ENCODE measurements at places on chromosomes 1 and 21. TPM values are rescaled to one million over a fixed set of nuclear protein-coding genes. Genes with fewer than 3 reads are reported as not detected.

- DNase-seq, result no peak
These were observed 186.4 kb downstream of the ZBTB18 start for GRCh38 chr1:244237445-244237844.

AMY2A gene
- total RNA-seq, result not detected

GRCh38 chr1:163697137-163697536 lies 375.4 kb downstream of the NUF2 start:
- DNase-seq, result no peak

DNA sequence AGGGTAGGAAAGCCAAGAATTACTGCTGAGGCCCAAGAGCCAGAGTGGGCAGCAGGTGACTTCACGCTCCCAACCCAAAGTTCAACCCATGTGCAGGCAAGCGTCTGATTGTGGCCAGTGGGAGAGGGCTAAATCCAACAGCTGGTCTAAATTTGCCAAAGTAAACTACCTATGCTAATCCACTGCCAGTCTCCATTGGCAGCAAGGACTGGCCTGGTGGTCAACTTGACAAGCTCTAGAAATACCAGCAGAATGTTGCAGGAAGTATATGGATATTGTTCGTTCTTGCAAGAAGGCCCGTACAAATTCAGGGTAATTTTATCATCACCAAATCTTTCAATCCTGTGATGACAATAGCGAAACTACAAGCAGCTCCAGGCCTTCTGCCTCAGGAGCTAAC lies 1.5 kb downstream of the TMEM63A start:
- DNase-seq, result no peak

DNA sequence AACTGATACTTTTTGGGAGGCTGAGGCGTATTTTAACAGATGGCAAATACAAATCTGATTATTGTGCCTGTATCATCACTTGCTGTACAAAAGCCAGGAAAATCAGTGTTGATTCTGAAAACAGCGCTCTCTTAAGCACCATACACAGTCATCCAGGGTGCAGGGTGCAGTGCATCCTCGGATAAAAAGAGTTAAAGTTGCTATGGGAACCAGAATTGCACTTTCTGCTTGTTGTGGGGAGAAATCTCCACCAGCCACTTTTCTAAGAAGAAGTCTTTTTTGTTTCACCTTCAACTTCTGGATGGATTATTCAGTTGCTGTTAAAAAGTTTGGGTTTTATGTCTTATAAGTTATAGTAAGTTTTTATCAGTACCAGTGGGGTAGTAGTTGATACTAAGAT lies 3.8 kb downstream of the LAMC1 start:
- no peak for DNase-seq

Data from activated CD8-positive, alpha-beta T cell treated with anti-CD3 and anti-CD28 coated beads, Interleukin-2, amount 10 ng/mL, durations not matched to agents 7 days and 5 days (primary cell).